Large intestine (tissue), 12 donors: ENCODE measurements at places on chromosomes 6 and 20. TPM values are rescaled to one million over a fixed set of nuclear protein-coding genes. Genes with fewer than 3 reads are reported as not detected.

Gene DEF6
- 13.2 TPM for polyA plus RNA-seq

Gene DHX16
- polyA plus RNA-seq, result 48.5 TPM

Gene SNAP91
- 4.9 TPM for polyA plus RNA-seq

Gene HMGN3
- polyA plus RNA-seq, result 181 TPM

Gene FITM2
- polyA plus RNA-seq, result 7.4 TPM

Gene SYTL3
- 2.5 TPM for polyA plus RNA-seq

Gene PTCHD4
- 0.70 TPM for polyA plus RNA-seq

Gene ANKRD6
- polyA plus RNA-seq, result 9.8 TPM

DNA sequence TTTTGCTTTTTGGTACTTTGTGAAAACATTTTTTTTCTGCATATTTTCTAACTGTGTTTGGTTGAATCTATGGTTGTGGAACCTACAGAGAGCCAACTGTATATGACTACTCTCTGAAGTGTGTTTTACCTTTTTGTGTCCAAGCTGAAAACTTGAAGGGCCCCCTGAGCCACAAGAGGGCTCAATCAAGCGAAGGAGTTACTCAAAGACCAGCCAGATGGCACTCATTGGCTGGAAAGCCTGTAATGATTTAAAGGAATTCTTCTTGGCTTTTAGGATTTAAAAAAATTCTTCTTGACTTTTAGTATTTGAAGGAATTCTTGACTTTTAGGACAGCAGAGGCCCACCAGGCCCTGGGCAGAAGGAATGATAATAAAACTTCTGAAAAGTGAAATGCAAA, 27.0 kb upstream of the ECI2 start:
- H3K36me3 ChIP-seq, result no peaks in the 10 kb centered on the region
- DNase-seq, result no peak
- H3K27ac ChIP-seq, result no peak overlapping the region
- no peak overlapping the region for H3K4me3 ChIP-seq

- H3K36me3 ChIP-seq, result no peaks in the 10 kb centered on the region
- no peak overlapping the region for H3K4me3 ChIP-seq
- no peaks in the 10 kb centered on the region for H3K27me3 ChIP-seq
- DNase-seq, result no peak
- no peak overlapping the region for H3K27ac ChIP-seq
- H3K4me1 ChIP-seq, result no peaks in the 10 kb centered on the region
Observed at GRCh38 chr6:63897952-63898351, 262.4 kb downstream of the PHF3 start.

DNA sequence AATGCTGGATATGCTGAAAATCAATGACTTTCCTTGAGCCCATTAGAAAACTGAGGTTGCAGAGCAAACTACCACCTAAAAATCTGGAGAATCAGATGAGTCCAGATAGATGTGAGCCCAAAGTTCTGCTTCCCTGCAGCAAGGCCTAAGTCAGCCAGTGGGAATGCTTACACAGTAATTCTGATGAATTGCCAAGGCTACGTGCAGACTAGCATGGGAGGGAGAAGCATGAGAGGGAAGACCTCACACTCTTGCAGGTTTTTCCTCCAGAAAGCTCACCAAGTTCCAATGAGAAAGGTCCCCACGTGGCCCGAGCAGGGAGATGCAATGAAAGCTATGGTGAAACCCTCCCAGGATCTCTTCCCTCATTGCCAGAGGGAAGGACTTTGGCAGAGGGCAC, 104.8 kb upstream of the SIRPA start:
- H3K4me1 ChIP-seq, result no peaks in the 10 kb centered on the region
- DNase-seq, result no peak
- no peak overlapping the region for H3K4me3 ChIP-seq
- peaks cover 3% of the 10 kb centered on the region for H3K27me3 ChIP-seq

DNA sequence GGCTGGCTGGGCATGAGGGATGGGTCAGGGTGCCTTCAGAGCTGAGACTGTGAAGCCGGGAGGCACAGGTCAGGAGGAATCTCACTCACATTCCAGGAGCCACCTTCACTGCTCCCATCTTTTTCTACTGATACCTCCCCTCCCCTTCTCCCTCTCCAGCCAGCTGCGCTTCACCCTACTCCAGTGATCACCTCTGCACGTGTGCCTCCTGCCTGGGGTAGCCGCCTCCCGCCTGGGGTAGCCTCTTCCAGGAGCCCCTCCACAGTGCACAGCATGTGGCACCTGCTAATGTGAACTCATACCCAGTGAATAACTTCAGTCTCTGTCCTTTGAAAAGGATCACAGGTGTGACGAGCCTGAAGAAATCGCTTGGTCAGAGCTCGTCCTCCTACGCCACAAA, 232.6 kb downstream of the TMEM242 start:
- no peak for DNase-seq
- H3K4me1 ChIP-seq, result no peaks in the 10 kb centered on the region
- no peak overlapping the region for H3K27ac ChIP-seq
- peaks cover 21% of the 10 kb centered on the region for H3K36me3 ChIP-seq

- H3K27me3 ChIP-seq, result no peaks in the 10 kb centered on the region
- DNase-seq, result no peak
- H3K36me3 ChIP-seq, result no peaks in the 10 kb centered on the region
- H3K4me3 ChIP-seq, result no peak overlapping the region
- H3K27ac ChIP-seq, result no peak overlapping the region
Observed at GRCh38 chr20:13397300-13397724, 176.2 kb downstream of the ISM1 start.

- H3K27me3 ChIP-seq, result no peaks in the 10 kb centered on the region
- DNase-seq, result no peak
- H3K27ac ChIP-seq, result no peak overlapping the region
- no peaks in the 10 kb centered on the region for H3K4me1 ChIP-seq
- no peaks in the 10 kb centered on the region for H3K36me3 ChIP-seq
Observed at GRCh38 chr6:166879594-166879993, 76.8 kb downstream of the RNASET2 start.

- H3K4me1 ChIP-seq, result no peaks in the 10 kb centered on the region
- no peak overlapping the region for H3K27ac ChIP-seq
- no peaks in the 10 kb centered on the region for H3K36me3 ChIP-seq
- H3K27me3 ChIP-seq, result no peaks in the 10 kb centered on the region
Observed at GRCh38 chr6:128686084-128686483, 165.7 kb upstream of the PTPRK start.

DNA sequence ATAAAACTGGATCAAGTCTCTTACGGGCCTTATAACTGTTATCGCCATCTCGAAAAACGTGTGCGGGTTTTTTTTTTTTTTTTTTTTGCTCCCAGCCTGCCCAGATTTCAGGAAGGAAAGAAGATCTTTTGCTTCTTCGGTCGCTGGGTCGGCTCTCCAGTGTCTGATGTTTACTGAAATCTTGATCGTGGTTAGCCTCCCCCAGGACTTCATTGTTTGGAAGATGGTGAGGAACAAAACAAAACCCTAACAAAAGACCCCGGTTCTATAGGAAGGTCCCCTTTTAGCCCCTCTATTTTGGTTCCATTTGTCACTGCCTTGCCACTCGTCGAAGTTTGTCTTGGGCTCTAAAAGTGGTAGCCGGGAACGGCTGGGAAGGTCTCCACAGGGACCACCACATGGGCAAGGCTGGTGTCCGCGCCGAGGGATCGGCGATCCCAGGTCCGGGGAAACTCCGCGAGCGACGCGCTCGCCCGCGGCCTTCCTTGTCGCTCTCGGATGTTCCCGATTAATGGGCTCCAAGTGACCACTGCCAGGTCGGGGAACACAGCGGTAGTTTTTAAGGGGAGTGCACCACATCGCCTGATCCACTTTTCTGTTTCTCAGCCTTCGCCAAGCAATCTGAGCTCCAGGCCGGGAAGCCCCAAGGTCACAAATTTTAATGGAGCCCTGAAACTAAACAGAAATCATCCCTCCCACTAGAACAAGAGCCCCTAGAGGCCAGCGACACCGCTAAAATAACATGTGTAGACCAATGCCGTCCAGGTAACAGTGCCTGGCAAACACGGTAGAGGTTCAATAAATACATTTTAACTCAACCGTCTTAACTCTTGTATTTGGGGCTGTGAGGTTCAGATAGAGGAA, 27.0 kb downstream of the TRIM27 start:
- DNase-seq, result peak; percentile 37
- no peaks in the 10 kb centered on the region for H3K27me3 ChIP-seq
- peak overlapping the region; percentile 94 for H3K27ac ChIP-seq
- H3K36me3 ChIP-seq, result peaks cover 13% of the 10 kb centered on the region
- H3K4me1 ChIP-seq, result peaks cover 5% of the 10 kb centered on the region
- H3K4me3 ChIP-seq, result peak overlapping the region; percentile 74

- H3K36me3 ChIP-seq, result no peaks in the 10 kb centered on the region
- H3K4me3 ChIP-seq, result no peak overlapping the region
- no peak for DNase-seq
- peaks cover 12% of the 10 kb centered on the region for H3K4me1 ChIP-seq
- H3K27ac ChIP-seq, result no peak overlapping the region
- no peaks in the 10 kb centered on the region for H3K27me3 ChIP-seq
Observed at GRCh38 chr6:6882592-6882991, 225.2 kb upstream of the RREB1 start.

DNA sequence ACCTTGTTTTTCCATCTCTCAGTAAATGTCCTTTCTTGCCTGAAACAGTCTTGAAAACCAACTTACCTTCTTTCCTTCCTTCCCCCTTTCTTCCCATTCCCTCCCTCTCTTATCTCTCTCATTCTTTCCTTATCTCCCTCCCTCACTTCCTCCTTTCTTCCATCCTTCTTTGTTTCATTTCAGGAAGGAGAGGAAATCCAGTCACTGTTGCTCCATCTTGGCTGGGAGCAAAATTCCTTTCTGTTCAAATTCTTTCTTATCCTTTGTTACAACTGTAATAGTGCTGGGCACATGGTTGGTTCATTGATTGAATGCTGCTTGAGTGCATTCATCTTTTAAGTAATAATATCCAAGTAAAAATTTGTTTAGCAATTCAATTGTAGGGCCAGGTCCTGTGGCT, 17.4 kb upstream of the TCP11 start:
- H3K4me3 ChIP-seq, result no peak overlapping the region
- no peaks in the 10 kb centered on the region for H3K4me1 ChIP-seq
- H3K27me3 ChIP-seq, result no peaks in the 10 kb centered on the region
- no peaks in the 10 kb centered on the region for H3K36me3 ChIP-seq

DNA sequence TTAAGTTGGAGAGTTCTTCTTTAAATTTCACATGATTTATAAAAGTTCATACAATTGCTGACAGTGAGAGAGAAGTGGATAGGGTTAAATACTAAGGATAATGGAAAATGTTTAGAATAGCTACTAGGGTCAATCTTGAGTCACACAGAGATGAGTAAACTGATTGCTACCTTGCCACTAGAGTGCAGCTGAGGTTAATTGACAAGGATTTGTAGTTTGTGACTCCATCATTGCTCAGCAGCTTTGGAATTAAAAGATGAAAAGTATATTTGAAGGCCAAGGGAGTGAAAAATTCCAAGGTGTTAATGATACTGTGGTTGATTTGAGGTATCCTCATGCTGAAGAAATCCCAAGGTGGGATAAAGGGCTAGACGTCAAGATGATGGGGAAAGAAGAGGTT, 524.0 kb downstream of the UTRN start:
- no peak for DNase-seq
- H3K27me3 ChIP-seq, result no peaks in the 10 kb centered on the region
- H3K27ac ChIP-seq, result no peak overlapping the region
- H3K4me3 ChIP-seq, result no peak overlapping the region

- no peak overlapping the region for H3K27ac ChIP-seq
- no peak overlapping the region for H3K4me3 ChIP-seq
- H3K4me1 ChIP-seq, result no peaks in the 10 kb centered on the region
- no peaks in the 10 kb centered on the region for H3K27me3 ChIP-seq
Observed at GRCh38 chr6:139402876-139403386, 28.5 kb upstream of the CITED2 start.

DNA sequence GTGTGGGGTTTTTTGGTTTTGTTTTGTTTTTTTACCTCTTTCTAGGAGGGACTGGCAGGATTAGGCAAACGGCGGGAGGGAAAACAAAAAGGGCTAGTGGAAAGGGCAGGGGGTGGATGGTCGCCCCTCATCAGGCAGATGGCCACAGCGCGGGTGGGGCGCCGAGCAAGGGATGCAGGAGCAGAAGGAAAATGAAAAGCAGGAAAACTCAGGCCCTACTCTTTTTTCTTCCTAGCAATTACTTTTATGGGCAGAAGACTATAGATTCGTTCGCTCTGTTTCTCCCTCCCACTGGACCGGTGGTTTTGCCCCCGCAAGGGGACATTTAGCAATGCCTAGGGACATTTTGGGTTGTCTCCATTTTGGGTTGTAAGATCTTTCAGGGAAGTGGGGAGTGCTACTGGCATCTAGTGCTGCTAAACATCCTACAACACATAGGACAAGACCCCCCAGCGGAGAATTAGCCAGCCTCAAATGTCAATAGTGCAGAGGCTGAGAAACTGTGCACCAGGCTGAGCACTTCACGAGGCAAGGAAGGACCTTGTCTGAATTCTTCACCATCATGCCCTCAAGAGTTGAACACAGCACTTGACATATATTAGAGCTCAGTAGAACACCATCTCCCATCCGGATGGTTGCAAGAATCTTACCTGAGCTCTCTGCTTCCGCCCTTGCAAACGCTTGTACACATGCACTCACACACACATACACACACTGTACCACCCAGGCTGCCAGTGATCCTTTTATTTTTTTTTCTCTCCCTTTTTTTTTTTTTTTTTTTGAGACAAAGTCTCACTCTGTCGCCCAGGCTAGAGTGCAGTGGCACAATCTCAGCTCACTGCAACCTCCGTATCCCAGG, 4.8 kb upstream of the ZMYND8 start:
- H3K27ac ChIP-seq, result peak overlapping the region; percentile 98
- no peaks in the 10 kb centered on the region for H3K36me3 ChIP-seq
- H3K4me3 ChIP-seq, result no peak overlapping the region

DNA sequence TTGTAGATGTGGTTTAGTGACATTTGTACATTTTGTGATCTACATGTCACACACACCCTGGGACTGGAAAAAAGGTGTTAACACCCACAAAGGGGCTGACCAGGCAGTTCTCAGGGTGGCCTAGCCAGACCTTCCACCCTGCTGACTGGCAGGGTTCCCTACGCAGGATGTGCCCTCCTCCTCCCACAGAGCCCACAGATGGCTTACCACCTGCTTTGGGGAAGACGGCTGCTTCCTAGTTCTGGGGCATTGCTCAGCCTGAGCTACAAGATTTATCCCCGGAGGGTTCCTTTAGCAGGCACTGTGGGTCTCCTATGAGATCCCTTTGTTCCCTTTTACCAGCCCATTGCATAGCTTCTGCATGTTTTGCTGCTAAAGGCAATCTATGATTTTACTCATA, 35.1 kb downstream of the SNAP25 start:
- H3K4me3 ChIP-seq, result no peak overlapping the region
- H3K4me1 ChIP-seq, result no peaks in the 10 kb centered on the region
- no peak overlapping the region for H3K27ac ChIP-seq
- no peak for DNase-seq
- no peaks in the 10 kb centered on the region for H3K36me3 ChIP-seq

GRCh38 chr6:62367601-62368000, 81.6 kb upstream of the KHDRBS2 start:
- no peaks in the 10 kb centered on the region for H3K4me1 ChIP-seq
- H3K4me3 ChIP-seq, result no peak overlapping the region
- no peak for DNase-seq
- H3K27me3 ChIP-seq, result no peaks in the 10 kb centered on the region
- H3K36me3 ChIP-seq, result no peaks in the 10 kb centered on the region
